ENCODE measurements at places on chromosomes 11 and 22. TPM values are rescaled to one million over a fixed set of nuclear protein-coding genes. Genes with fewer than 3 reads are reported as not detected.
A peak's percentile ranks its signal among the peaks of the same experiment; 100 is the strongest.

- H3K27ac ChIP-seq = peak overlapping the region; percentile 48
- peak; percentile 65 for DNase-seq
- no peak overlapping the region for H3K4me3 ChIP-seq
Observed at GRCh38 chr11:68542617-68543016, 82.1 kb downstream of the PPP6R3 start.

The LDHAL6A gene
- not detected for total RNA-seq

- H3K4me1 ChIP-seq = no peaks in the 10 kb centered on the region
- no peak overlapping the region for H3K27ac ChIP-seq
- DNase-seq = no peak
- no peaks in the 10 kb centered on the region for H3K27me3 ChIP-seq
- peaks cover 94% of the 10 kb centered on the region for H3K36me3 ChIP-seq
- no peak overlapping the region for H3K4me3 ChIP-seq
Observed at GRCh38 chr11:74097686-74098237, 73.0 kb downstream of the C2CD3 start.

DNA sequence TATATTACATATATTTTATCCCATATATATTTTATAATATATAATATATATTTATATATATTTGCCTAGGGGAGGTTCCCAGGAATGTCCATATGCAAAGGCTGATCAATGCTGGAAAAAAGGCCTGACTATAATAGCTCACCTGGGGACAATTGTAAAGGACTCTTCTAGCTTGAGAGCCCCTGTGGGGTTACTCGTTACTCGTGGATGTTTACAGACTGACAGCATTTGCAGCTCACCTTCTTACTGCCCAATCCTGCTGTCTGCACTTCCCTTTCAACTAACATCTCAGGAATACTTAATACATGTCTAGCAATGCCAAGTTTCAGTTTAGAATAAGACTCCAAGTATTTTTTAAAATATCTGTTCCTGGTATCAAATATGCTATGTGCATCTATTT, 1365.4 kb upstream of the RAG2 start:
- H3K4me1 ChIP-seq = no peaks in the 10 kb centered on the region
- H3K27me3 ChIP-seq = no peaks in the 10 kb centered on the region
- DNase-seq = no peak
- no peaks in the 10 kb centered on the region for H3K36me3 ChIP-seq
- no peak overlapping the region for H3K4me3 ChIP-seq

DNA sequence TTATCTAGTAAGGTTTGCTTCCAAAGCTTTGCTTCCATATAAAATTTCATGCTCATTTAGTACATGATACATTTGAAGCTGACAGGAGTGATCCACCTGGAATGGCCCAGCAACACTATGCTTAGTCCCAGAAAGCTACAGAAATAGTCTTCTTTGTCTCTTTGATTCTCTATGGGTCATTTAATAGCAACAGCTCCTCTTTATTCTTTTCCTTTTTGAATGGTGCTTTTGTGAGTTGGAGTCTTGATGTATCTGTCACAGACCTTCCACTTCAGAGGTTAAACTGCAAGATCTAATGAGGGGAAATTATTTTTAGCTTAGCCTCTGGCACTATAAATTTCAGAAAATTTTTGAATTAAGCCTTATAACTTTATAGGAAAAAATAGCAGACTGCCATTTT, 509.5 kb downstream of the KCNA4 start:
- H3K4me3 ChIP-seq = no peak overlapping the region
- no peaks in the 10 kb centered on the region for H3K36me3 ChIP-seq
- no peaks in the 10 kb centered on the region for H3K27me3 ChIP-seq
- H3K4me1 ChIP-seq = no peaks in the 10 kb centered on the region
- no peak overlapping the region for H3K27ac ChIP-seq

GRCh38 chr11:19466314-19466713, 225.6 kb upstream of the E2F8 start:
- no peaks in the 10 kb centered on the region for H3K36me3 ChIP-seq
- H3K4me3 ChIP-seq = no peak overlapping the region
- peaks cover 2% of the 10 kb centered on the region for H3K4me1 ChIP-seq
- no peak overlapping the region for H3K27ac ChIP-seq

- DNase-seq = no peak
- no peak overlapping the region for H3K27ac ChIP-seq
- H3K27me3 ChIP-seq = no peaks in the 10 kb centered on the region
Observed at GRCh38 chr11:121358760-121359159, 66.2 kb downstream of the SC5D start.

GRCh38 chr11:21567645-21568290, 625.1 kb upstream of the ANO5 start:
- no peak overlapping the region for H3K4me3 ChIP-seq
- no peaks in the 10 kb centered on the region for H3K27me3 ChIP-seq
- no peak overlapping the region for H3K27ac ChIP-seq

The KIRREL3 gene
- total RNA-seq = not detected

- DNase-seq = no peak
- peak overlapping the region; percentile 37 for H3K4me3 ChIP-seq
- H3K27me3 ChIP-seq = no peaks in the 10 kb centered on the region
- no peaks in the 10 kb centered on the region for H3K36me3 ChIP-seq
- peaks cover 19% of the 10 kb centered on the region for H3K4me1 ChIP-seq
Observed at GRCh38 chr11:104917271-104918112, 19.2 kb upstream of the CASP12 start.

DNA sequence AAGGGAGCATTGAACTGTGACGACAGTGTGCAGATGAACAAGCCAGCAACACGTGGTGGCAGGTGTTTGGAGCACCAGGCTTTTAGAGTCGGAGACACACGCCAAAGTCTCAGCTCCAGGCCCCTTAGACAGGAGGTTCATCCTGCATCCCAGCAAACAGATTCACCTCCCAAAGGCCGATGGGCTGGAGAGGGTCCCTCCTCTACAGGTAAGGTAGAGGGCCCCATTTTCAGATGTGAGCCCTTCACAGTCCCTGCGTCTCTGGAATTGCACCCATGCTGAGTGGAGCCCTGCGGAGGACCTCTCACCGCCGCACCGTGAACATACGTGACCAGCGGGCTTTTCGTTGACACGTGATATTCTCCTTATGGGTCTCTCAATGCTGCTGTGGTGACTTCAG, 109.0 kb upstream of the B3GAT1 start:
- H3K4me1 ChIP-seq = no peaks in the 10 kb centered on the region
- H3K4me3 ChIP-seq = no peak overlapping the region
- H3K36me3 ChIP-seq = no peaks in the 10 kb centered on the region
- no peak for DNase-seq
- H3K27ac ChIP-seq = no peak overlapping the region
- peaks cover 26% of the 10 kb centered on the region for H3K27me3 ChIP-seq

The CLMP gene
- 43.2 TPM for total RNA-seq

The OR52E8 gene
- total RNA-seq = not detected

DNA sequence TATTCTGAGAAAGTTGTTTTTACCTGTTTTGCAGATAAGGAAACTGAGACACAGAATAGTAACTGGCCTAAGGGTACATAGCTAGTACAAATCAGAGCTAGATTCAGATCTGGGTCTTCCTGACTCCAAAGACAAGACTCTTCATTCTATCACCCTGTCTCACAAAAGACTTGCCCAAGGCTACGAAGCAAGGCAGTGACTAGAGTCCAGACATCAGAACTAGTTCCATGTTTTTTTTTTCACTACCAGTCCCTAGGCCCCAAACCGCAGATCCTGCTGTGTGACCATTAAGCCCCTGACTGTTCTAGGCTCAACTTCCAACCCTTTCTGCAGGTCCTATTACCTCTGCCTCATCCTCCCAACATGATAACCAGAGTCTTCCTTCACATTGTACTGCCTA, 1.5 kb downstream of the BACE1-AS start:
- no peak for DNase-seq
- H3K27ac ChIP-seq = no peak overlapping the region
- no peaks in the 10 kb centered on the region for H3K4me1 ChIP-seq
- no peak overlapping the region for H3K4me3 ChIP-seq
- peaks cover 77% of the 10 kb centered on the region for H3K36me3 ChIP-seq
- no peaks in the 10 kb centered on the region for H3K27me3 ChIP-seq

DNA sequence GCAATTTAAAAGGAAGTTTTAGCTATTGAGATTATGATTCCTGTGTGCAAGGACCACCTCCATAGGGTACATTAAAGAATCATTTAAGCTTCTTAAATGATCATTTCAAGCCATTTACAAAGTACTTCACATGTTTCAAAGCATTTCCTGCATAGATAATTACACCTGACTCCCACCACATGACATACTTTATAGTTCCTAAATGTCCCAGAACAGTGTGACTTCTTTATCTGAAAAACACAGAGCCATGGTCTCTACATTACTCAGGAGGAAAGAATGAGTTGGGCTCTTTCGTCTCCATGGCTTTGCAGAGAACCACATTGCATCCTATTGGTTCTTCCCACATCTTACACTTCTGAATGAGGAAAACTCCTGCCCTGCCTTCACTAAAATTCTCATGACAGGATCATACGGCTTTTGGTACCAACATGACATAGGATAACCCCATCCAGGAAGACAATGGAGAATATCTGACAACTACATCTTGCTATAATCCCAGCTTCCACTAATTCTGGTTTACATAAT, 88.6 kb downstream of the ETS1 start:
- H3K36me3 ChIP-seq = no peaks in the 10 kb centered on the region
- H3K27me3 ChIP-seq = no peaks in the 10 kb centered on the region
- peaks cover 60% of the 10 kb centered on the region for H3K4me1 ChIP-seq

- DNase-seq = no peak
- H3K27ac ChIP-seq = no peak overlapping the region
- no peaks in the 10 kb centered on the region for H3K36me3 ChIP-seq
- peaks cover 20% of the 10 kb centered on the region for H3K4me1 ChIP-seq
- H3K27me3 ChIP-seq = no peaks in the 10 kb centered on the region
Observed at GRCh38 chr11:36034551-36035331, 90.9 kb downstream of the LDLRAD3 start.

GRCh38 chr11:9153651-9154050, 62.3 kb upstream of the SCUBE2 start:
- peak; percentile 26 for DNase-seq
- no peaks in the 10 kb centered on the region for H3K4me1 ChIP-seq
- H3K27me3 ChIP-seq = no peaks in the 10 kb centered on the region
- H3K36me3 ChIP-seq = peaks cover 9% of the 10 kb centered on the region

DNA sequence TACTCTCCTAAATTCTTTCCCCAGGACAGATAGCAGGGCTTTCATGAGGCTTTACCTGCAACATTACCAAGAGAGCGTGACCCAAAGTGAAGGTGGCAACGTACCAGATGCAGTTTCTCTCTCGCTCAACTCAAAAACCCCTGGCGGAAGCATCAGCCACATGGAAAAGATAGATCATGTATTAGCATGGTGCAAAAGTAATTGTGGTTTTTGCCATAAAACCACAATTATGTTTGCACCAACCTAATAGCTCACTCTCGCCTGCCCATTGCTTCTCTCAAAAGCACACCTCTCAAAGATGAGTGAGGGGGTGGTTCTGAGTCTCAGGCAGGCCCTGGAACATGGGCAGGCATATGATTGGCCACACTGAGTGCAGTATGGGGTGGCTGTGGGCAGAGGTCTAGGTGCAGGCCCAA, 7.0 kb downstream of the MS4A6A start:
- no peaks in the 10 kb centered on the region for H3K27me3 ChIP-seq
- H3K36me3 ChIP-seq = no peaks in the 10 kb centered on the region
- H3K27ac ChIP-seq = no peak overlapping the region
- no peaks in the 10 kb centered on the region for H3K4me1 ChIP-seq

The RTN4R gene
- 1.7 TPM for total RNA-seq

The MMP11 gene
- 54.2 TPM for total RNA-seq

- no peak overlapping the region for H3K4me3 ChIP-seq
- no peak overlapping the region for H3K27ac ChIP-seq
- peak; percentile 8 for DNase-seq
- no peaks in the 10 kb centered on the region for H3K27me3 ChIP-seq
- peaks cover 34% of the 10 kb centered on the region for H3K36me3 ChIP-seq
Observed at GRCh38 chr11:44622190-44622650, 56.8 kb downstream of the CD82 start.

DNA sequence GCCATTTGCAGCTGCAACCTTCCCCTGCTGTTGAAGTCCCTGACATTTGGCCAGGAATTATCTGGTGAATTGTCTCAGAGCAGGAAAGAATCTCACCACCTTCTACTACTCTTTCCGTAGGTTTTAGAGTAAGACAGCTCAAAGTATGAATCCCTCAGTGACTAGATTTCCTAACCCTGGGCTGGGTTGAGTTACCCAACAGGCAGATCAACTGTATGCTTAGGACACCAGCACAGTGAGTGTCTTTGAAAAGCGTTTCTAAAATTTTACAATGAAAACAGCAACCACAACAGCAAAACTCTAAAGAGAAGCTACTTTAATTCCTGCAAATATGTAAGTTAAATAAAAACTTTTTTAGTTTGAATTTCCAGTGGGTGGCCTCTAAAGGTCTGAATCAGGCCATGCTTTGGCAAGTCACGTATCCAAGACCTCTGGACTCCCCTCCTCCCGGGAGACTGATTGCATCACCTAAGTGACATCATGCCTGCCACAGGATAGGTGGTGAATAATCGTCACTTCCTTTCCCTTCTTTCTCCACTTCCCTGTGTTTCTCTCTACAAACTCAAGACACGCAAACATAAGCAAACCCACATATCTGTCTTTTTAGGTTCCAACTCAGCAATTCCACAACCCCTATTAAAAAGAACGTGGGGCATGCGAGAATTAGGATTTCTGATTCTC, 7.8 kb downstream of the OR8B12 start:
- H3K36me3 ChIP-seq = no peaks in the 10 kb centered on the region
- no peaks in the 10 kb centered on the region for H3K4me1 ChIP-seq
- DNase-seq = no peak
- no peaks in the 10 kb centered on the region for H3K27me3 ChIP-seq

- no peaks in the 10 kb centered on the region for H3K4me1 ChIP-seq
- H3K4me3 ChIP-seq = no peak overlapping the region
- peak overlapping the region; percentile 67 for H3K27ac ChIP-seq
- DNase-seq = peak; percentile 88
- H3K27me3 ChIP-seq = no peaks in the 10 kb centered on the region
- H3K36me3 ChIP-seq = no peaks in the 10 kb centered on the region
Observed at GRCh38 chr11:128342511-128343134, 244.7 kb downstream of the ETS1 start.

DNA sequence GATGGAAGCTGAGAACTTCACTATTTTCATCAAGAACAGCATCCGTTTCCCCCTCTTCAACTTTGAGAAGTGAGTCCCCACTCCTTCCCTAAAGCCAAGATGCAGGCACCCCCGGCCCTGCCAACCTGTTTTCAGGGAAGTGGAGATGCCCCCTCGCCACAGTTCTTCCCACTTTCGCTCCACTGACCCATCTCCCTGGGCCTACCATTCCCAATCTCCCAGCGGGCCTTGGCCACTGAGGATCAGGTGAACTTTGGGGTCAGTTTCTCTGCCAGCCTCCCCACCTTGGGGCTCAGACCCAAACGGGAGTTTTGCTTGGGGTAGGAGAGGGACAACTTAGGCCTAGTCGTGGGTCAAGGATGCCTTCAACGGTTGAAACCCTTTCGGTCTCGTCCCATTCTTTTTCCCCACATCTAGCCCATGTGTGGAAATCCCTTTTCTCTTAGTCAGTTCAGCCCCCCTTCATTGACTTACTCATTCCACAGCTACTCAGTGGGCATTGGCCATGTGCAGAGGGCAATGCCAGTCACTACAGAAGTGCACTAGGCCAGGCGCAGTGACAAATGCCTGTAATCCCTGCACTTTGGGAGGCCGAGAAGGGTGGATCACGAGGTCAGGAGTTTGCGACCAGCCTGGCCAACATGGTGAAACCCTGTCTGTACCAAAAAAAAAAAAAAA, 10.6 kb downstream of the P2RX3 start:
- no peak overlapping the region for H3K27ac ChIP-seq
- no peaks in the 10 kb centered on the region for H3K36me3 ChIP-seq
- DNase-seq = no peak
